ENCODE measurements at places on chromosomes 3 and 15. TPM values are rescaled to one million over a fixed set of nuclear protein-coding genes. Genes with fewer than 3 reads are reported as not detected.

GRCh38 chr3:99351122-99351521, 287.3 kb upstream of the COL8A1 start:
- no peak for DNase-seq

GRCh38 chr3:15579051-15579450, 22.3 kb downstream of the HACL1 start:
- no peak for DNase-seq

DNA sequence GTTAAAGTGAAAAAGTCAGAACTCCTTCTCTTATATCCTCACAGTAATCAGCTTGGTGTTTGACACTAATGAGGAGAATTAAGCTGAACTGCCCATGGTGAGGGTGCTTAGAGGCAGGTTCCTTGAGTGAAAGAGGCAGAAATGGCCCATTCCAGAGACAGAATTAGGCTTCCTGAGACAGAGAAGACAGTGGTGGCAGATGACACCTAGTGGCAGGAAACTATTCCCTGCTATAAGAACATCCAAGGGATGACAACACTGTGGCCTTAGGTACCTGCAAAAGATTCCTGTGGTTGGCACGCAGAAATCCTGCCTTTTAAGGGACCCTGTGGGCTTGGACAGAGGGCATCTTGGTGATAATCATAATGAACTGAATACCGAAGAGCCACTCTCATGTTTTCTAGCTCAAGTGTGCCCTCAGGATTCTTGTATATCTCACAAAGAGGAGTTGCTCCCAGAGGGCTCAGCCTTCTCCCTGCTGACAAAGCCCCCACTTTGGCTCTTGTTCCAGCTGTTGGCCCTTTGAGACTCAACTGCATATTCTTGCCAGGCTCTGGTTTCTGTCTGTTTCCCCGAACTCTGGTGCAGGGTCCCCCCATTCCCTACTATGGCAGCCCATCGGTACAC, 56.0 kb downstream of the KBTBD12 start:
- peak; percentile 64 for DNase-seq

DNA sequence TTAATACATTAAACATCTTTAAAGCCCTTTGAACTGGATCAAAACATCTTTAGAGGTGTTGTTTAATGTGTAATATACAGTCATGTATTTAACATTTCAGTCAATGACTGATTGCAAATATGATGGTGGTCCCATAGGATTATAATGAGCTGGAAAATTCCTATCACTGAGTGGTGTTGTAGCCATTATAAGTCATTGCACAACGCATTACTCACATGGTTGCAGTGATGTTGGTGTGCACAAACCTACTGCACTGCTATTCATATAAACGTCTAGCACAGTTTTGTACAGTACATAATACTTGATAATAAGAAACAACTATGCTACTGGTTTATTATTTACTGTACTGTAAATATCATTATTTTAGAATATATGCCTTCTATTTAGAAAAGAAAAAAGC, 75.6 kb downstream of the DTWD1 start:
- DNase-seq: peak; percentile 65

GRCh38 chr3:42829628-42830436, 20.6 kb downstream of the ACKR2 start:
- no peak for DNase-seq

GRCh38 chr3:160413613-160414248, 14.3 kb downstream of the SMC4 start:
- DNase-seq: peak; percentile 76

DNA sequence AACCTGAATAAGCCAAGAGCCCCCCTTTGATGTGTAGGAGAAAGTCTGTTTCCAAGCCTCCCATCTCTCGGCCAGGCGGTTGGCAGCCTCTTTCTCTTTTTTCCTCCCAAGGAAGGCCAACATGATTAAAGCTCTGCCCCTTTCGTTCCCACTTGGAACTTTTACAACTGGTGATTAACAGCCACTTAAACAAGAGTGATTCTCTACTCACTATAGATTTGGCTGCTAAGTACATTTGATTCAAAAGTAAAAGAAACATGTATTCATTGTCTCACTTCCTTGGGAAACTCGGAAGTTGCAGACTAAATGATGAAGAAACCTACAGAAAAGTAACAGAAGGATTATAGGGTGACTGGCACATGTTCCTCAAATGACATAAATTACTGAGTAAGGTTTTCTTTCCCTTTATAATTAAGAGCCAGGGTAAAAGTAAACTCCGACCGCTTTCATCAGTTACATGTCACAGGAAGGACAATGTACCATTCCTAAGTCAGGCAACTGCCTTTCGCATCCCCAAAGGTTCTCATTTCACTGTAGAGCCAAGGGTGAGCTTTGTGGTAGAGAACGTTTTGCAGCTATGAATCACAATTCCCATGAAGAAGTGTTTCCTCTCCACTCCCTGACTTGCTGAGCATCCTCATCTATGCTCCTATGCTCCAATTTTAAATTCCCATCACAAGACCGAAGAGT, 72.7 kb downstream of the MB21D2 start:
- no peak for DNase-seq

- DNase-seq: no peak
Observed at GRCh38 chr3:83948771-83949170, 1010.0 kb upstream of the CADM2 start.

The DPPA2 gene
- total RNA-seq: not detected

The DPH3 gene
- total RNA-seq: 13.4 TPM

- no peak for DNase-seq
Observed at GRCh38 chr3:100527347-100527735, 34.9 kb downstream of the TMEM45A start.

The FBXL2 gene
- 27.6 TPM for total RNA-seq

GRCh38 chr15:65529762-65530317, 423 bp upstream of the HACD3 start:
- no peak for DNase-seq

Measured in cardiac muscle cell (in vitro differentiated cells and primary cell).